ENCODE measurements at places on chromosomes 13 and 19.

DNA sequence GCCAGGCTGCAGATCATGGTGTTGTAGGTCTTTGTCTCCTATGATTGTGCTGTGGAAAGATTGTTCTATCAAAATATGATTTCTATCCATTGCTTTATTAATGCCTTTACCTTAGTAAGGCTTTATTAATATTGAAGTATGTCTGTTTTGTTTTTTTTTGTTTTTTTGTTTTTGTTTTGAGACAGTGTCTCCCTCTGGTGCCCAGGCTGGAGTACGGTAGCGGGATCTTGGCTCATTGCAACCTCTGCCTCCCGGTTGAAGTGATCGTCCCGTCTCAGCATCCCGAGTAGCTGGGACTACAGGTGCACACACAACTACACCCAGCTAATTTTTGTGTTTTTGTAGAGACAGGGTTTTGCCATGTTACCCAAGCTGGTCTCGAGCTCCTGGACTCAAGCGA is 7.7 kb downstream of the IRGC start:
- no peak for DNase-seq

DNA sequence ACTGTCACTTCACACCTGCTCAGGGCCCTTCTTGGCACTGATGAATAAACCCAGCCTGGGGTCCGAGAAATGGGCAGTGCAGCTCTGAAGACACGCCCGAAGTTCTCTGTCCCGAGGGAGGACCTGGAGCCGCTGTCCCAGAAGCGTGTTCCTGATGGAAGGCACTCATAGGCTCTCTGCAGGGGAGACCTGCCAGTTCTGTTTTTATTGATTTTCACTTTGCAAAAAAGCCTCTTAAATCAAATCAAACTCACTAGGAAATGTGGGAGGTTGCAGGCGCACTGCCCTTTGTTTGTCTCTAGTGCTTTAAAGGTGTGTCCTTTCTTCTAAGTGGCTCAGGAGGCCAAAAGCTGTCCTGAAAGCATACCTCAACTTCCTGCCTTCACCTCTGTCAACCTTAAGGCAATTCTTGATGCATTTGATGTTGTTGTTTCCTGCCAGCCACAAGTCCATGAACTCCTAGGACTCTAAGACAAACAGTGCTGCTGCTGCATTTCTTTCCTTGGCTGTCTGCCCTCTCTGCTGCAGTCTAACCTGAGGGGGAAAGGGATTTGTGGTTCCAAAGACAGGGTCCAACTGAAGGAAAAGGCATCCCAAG is 663.2 kb downstream of the UQCRFS1 start:
- no peak for DNase-seq

DNA sequence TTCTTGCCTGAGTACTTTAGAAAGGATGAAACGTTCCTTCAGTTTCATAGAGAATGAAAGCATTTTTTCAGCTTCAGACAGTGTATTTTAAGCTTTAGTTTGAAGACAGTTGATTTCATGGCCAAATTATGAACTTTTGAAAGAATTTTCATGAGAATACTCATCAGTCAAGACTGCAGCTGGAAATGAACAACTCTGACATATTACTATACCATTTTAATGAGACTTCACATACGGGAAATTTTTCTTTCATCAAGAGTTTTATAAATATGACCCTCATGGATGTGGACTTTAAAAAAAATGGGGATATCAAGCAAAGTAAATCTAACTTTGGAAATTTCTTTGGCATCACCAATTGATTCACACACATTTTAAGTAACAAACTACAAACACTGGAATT is 6.4 kb downstream of the LATS2 start:
- no peak for DNase-seq

GRCh38 chr19:11506967-11507366 is 1.3 kb upstream of the ZNF653 start:
- no peak for DNase-seq

- peak; percentile 52 for DNase-seq
Observed at GRCh38 chr13:97018029-97018819, 23.9 kb upstream of the OXGR1 start.
